Pancreas (tissue), 10 donors: ENCODE measurements at places on chromosomes 1 and 21. TPM values are rescaled to one million over a fixed set of nuclear protein-coding genes. Genes with fewer than 3 reads are reported as not detected.

DNA sequence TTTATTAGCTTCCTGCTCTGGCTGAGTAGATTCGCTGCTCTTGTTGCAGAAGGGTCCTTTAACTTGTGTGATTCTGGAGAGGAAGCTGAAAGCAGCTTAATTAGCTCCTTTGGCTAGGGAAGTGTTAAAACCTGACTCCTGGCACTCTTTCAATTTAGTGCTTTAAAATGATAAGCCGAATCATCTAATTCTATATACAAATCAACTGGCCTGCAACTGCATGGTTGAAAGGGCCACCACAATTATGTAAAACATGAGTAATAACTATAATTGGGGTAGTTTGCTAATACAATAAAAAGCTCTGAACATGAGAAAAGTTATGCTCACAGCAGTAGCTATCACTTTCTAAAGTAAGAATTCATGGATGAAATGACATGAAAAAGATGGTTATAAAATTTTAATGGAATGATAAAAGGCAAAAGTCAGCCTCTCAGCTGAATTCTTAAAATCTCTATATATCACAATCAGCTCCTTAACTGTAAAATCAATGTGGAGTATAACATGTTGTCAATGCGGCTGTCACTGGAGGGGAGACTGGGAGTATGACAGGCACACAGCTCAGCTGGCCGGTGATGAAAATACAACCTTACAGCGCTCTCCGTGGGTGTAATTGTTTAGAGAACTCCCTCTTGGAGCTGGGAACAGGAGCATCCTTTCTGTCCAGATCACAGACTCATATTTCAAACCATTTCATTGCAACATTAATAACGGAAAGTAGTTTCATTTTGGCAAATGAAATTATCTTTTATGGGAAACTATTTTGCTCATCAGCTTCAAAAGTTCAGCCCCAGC is 324.4 kb downstream of the KCTD3 start:
- H3K27me3 ChIP-seq: no peaks in the 10 kb centered on the region
- no peak overlapping the region for H3K27ac ChIP-seq
- DNase-seq: no peak
- no peaks in the 10 kb centered on the region for H3K36me3 ChIP-seq
- no peak overlapping the region for H3K4me3 ChIP-seq

- no peak overlapping the region for H3K27ac ChIP-seq
- peaks cover 4% of the 10 kb centered on the region for H3K4me1 ChIP-seq
- no peak for DNase-seq
- H3K27me3 ChIP-seq: no peaks in the 10 kb centered on the region
Observed at GRCh38 chr1:64986903-64987871, 20.8 kb upstream of the JAK1 start.

DNA sequence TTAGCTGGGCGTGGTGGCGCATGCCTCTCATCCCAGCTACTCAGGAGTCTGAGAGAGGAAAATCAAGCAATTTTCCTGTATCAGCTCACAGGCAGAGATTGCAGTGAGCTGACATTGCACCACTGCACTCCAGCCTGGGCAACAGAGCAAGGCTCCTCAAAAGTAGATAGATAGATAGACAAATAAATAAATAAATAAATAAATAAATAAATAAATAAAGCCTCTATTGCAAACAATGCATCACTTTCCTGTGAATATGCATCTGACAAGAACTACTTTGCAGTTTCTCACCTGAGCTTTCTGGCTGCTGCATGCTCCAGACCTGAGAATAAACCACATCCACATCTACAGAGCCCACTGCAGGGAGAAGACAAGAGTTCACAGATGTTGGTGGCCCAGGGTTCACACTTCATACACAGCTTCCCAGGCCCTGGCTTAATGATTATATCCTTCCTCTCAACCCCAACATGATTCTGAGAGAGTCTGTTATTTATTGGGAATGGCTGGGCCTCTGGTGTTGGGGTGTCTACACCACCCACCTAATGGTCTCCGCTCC is 28.6 kb downstream of the FCRL2 start:
- no peak overlapping the region for H3K27ac ChIP-seq
- H3K4me3 ChIP-seq: no peak overlapping the region
- H3K36me3 ChIP-seq: no peaks in the 10 kb centered on the region
- no peaks in the 10 kb centered on the region for H3K4me1 ChIP-seq
- no peak for DNase-seq

DNA sequence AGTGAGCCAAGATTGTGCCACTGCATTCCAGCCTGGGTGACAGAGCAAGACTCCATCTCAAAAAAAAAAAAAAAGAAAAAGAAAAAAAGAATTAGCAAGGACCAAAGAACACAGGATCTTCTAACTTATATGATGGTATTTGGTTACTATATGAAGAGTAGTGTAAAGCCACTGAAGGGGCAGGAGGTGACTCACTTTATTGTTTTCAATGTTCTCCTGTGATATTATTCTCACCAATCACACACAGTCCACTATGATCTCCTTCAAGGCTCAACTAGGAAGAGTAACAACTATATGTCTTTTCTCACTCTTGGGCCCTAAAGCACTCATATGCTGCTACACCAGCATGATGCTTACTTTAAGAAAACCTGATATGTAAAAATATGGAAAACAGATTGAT is 26.7 kb downstream of the RC3H1 start:
- no peak for DNase-seq
- H3K4me1 ChIP-seq: no peaks in the 10 kb centered on the region
- H3K27me3 ChIP-seq: no peaks in the 10 kb centered on the region
- no peak overlapping the region for H3K27ac ChIP-seq
- H3K36me3 ChIP-seq: peaks cover 16% of the 10 kb centered on the region
- H3K4me3 ChIP-seq: no peak overlapping the region

GRCh38 chr1:19384113-19384512 is 72.0 kb downstream of the SLC66A1 start:
- H3K4me1 ChIP-seq: peaks cover 4% of the 10 kb centered on the region
- no peaks in the 10 kb centered on the region for H3K36me3 ChIP-seq
- no peak overlapping the region for H3K4me3 ChIP-seq
- no peak for DNase-seq

DNA sequence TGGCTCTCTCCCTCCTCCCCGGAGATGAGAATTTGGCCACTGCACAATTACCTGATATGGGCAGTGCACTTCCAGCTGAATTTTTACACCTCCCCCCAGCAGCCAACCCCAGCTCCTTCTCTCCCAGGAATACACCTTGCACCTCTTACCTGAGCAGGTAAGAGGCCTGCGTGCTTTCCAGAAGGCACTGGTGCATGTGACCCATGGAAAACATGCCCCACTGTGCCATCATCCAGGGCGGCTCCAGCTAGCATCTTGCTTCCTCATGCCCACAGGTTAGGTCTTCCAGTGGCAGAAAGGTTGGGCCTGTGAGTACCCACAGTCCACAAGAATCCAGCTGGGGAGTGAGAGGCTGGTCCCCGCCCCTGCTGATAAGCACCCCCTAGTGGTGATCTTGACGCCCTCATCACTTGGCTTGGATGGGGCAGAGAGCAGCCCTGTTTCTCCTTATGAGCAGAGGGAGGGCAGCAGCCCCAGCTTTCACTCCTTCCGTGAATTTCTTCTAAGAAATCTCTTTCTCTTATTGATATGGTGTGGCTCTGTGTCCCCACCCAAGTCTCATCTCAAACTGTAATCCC is 57.8 kb downstream of the EDARADD start:
- H3K4me1 ChIP-seq: no peaks in the 10 kb centered on the region
- no peaks in the 10 kb centered on the region for H3K27me3 ChIP-seq
- peak; percentile 58 for DNase-seq
- H3K27ac ChIP-seq: no peak overlapping the region

DNA sequence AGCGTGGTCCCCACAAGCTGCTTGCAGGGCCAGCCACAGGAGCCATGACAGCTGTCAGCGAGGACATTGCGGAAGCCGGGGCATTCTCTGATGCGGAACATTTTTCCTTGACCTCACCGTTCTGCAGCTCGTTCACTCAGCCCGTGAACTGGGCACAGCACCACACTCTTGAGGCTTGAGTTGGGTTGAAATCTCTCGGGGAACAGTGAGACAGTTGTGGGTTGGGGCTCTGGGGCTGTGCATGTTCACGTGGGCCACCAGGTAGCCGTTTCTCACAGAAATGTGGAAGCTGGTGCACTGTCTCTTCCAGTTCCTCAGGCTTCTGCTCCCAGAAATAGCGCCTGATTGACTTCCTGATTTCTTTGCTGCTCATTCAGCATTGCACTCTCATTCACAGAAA is 69.8 kb downstream of the SPSB1 start:
- no peaks in the 10 kb centered on the region for H3K4me1 ChIP-seq
- DNase-seq: no peak
- no peak overlapping the region for H3K27ac ChIP-seq
- H3K4me3 ChIP-seq: no peak overlapping the region
- peaks cover 7% of the 10 kb centered on the region for H3K36me3 ChIP-seq

DNA sequence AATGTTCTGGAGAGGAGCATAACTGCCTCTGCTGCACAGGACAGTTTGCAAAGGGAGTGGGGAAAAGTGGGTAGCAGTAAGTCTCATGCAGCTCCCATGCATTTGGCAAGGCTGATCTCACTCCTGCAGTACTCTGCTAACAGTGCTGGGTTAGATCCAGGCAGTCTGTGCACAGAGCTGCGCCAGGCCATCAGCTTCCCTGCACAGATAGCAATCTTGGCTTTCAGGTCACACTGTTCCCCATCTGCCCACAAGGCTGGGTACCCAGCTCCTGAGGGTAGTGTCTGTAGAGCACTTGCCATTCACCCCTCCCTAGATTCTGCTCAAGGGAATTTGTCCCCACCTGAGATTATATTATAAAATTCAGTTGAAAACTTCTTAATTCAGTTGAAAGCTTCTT is 72.1 kb downstream of the SH3BGR start:
- H3K27me3 ChIP-seq: no peaks in the 10 kb centered on the region
- no peaks in the 10 kb centered on the region for H3K36me3 ChIP-seq
- no peak for DNase-seq
- H3K27ac ChIP-seq: no peak overlapping the region
- H3K4me3 ChIP-seq: no peak overlapping the region

DNA sequence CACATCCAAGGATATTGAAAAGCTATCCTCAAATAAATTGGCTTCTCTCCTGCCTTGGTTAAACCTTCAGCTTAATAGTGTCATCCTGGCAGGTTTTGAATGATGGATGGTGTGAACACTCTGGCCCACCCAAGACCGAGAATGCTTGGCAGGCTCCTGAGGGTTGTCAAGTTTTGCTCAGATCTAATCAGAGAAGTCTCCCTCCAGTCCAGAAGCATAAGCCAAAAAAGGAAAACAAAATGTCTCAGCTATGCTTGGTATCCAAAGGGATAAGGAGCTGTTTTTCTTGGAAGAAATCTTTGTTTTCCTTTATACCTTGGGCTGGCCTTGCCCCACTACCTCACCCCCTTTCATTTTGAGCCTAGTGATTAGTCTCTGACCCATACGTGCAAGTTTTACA is 172.7 kb downstream of the CRB1 start:
- no peak overlapping the region for H3K4me3 ChIP-seq
- no peak overlapping the region for H3K27ac ChIP-seq
- H3K36me3 ChIP-seq: no peaks in the 10 kb centered on the region
- no peak for DNase-seq
- H3K27me3 ChIP-seq: no peaks in the 10 kb centered on the region

- no peaks in the 10 kb centered on the region for H3K27me3 ChIP-seq
- no peak overlapping the region for H3K27ac ChIP-seq
- H3K4me1 ChIP-seq: no peaks in the 10 kb centered on the region
- H3K4me3 ChIP-seq: no peak overlapping the region
Observed at GRCh38 chr1:1982379-1983232, 21.0 kb downstream of the CFAP74 start.

GRCh38 chr1:166929911-166930310 is 45.4 kb downstream of the ILDR2 start:
- H3K36me3 ChIP-seq: no peaks in the 10 kb centered on the region
- H3K4me1 ChIP-seq: no peaks in the 10 kb centered on the region
- no peak for DNase-seq
- no peak overlapping the region for H3K27ac ChIP-seq
- H3K27me3 ChIP-seq: no peaks in the 10 kb centered on the region
- no peak overlapping the region for H3K4me3 ChIP-seq

GRCh38 chr1:16183179-16183578 is 27.3 kb upstream of the EPHA2 start:
- H3K4me3 ChIP-seq: no peak overlapping the region
- DNase-seq: no peak
- H3K27me3 ChIP-seq: no peaks in the 10 kb centered on the region
- H3K36me3 ChIP-seq: no peaks in the 10 kb centered on the region
- no peak overlapping the region for H3K27ac ChIP-seq

DNA sequence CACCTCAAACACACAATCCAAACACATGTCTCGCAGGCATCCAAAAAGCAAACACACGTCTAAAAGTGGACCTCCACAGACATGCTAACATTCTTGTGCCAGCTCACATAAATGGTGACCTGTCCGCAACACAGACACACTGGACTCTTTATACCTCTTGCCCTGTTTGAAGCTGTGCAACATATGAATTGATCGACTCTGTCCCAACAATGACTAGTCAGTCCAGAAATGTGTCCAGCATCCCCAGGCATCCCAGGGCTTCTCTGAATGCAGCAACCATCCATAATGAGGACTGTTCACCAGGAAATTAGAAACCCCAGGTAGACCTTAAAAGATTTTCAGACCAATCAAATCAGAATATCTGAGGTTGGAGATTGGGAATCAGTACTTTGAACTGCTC is 3.2 kb downstream of the DDR2 start:
- H3K27ac ChIP-seq: no peak overlapping the region
- no peaks in the 10 kb centered on the region for H3K4me1 ChIP-seq
- H3K27me3 ChIP-seq: no peaks in the 10 kb centered on the region
- H3K36me3 ChIP-seq: no peaks in the 10 kb centered on the region
- H3K4me3 ChIP-seq: no peak overlapping the region

GRCh38 chr21:36630485-36631206 is 68.3 kb upstream of the SIM2 start:
- H3K36me3 ChIP-seq: no peaks in the 10 kb centered on the region
- DNase-seq: peak; percentile 86
- H3K27ac ChIP-seq: no peak overlapping the region
- no peaks in the 10 kb centered on the region for H3K4me1 ChIP-seq
- no peak overlapping the region for H3K4me3 ChIP-seq

- H3K4me3 ChIP-seq: no peak overlapping the region
- no peak for DNase-seq
- no peak overlapping the region for H3K27ac ChIP-seq
- no peaks in the 10 kb centered on the region for H3K27me3 ChIP-seq
Observed at GRCh38 chr1:221908573-221908972, 166.7 kb upstream of the DUSP10 start.

DNA sequence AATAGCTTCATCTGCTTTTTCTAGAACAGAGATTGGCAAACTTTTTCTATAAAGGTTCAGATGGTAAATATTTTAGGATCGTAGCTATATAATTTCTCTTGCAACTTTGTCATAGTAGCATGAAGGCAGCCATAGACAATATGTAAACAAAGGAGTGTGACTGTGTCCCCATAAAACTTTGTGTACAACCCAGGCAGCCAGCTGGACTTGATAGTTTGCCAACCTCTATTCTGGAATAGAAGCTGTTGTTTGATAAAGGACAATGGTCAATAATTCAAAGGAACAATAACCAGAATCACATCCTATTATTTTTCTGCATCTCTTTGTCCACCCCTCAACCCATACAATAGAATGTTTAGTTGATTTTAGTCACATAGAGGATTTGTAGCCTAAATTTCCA is 286.7 kb downstream of the LMX1A start:
- no peaks in the 10 kb centered on the region for H3K36me3 ChIP-seq

Gene C1orf53
- total RNA-seq: 0.60 TPM

Gene KCNN3
- 0.49 TPM for total RNA-seq

Gene KIFAP3
- 8.9 TPM for total RNA-seq

Gene TDRD10
- total RNA-seq: 0.20 TPM

Gene LCE6A
- not detected for total RNA-seq

Gene DIRAS3
- total RNA-seq: 15.8 TPM

Gene MNDA
- 0.43 TPM for total RNA-seq

Gene VASH2
- total RNA-seq: 0.57 TPM

Gene SPRR2A
- total RNA-seq: not detected

Gene SLC2A5
- total RNA-seq: 1.0 TPM

Gene IRF6
- 17.3 TPM for total RNA-seq

Gene CFAP107
- not detected for total RNA-seq

Gene SELP
- total RNA-seq: 0.73 TPM

Gene RPE65
- total RNA-seq: not detected
